ENCODE measurements at places on chromosomes 6 and 20.
A peak's percentile ranks its signal among the peaks of the same experiment; 100 is the strongest.

GRCh38 chr6:52535711-52536423 lies 41.0 kb downstream of the TRAM2 start:
- H3K27ac ChIP-seq = peak overlapping the region; percentile 48
- H3K36me3 ChIP-seq = peaks cover 31% of the 10 kb centered on the region
- ATAC-seq = no peak
- H3K27me3 ChIP-seq = no peaks in the 10 kb centered on the region

DNA sequence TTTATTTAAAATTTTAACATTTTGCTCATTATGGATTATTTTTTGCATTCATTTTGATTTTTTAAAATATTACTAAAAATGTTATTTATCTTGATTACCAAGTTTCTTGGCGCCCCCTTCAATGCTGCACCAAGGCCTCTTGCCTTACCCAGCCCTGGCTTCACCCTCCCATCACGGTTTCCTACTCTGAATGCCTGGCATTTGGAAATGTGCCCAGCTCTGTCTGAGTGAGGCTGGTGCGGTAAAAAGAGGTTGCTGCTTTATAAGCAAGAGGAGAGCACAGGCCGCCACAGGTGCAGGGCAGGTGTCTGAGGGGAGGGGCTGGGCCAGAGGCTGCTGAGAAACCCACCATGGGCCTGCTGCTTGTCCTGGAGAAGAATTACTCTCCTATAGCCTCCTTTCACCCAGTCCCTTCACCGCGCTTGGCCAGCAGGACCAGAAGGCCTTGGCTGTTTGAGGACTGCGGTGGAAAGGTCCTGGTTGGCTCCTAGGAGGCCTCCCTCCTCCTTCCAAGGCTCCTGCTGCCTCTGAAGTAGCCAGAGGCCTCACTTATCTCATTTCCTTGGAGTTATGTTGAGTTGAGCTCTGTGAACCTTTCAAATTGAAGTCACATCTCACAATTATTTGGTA lies 62.6 kb downstream of the BANF2 start:
- H3K27me3 ChIP-seq = peaks cover 21% of the 10 kb centered on the region
- H3K4me1 ChIP-seq = peaks cover 7% of the 10 kb centered on the region
- H3K36me3 ChIP-seq = peaks cover 12% of the 10 kb centered on the region
- H3K4me3 ChIP-seq = no peak overlapping the region
- no peak overlapping the region for H3K27ac ChIP-seq
- ATAC-seq = no peak

GRCh38 chr20:36538026-36538722 lies 3.1 kb upstream of the MYL9 start:
- no peak for ATAC-seq
- H3K36me3 ChIP-seq = no peaks in the 10 kb centered on the region
- H3K27ac ChIP-seq = no peak overlapping the region
- peaks cover 16% of the 10 kb centered on the region for H3K4me1 ChIP-seq
- H3K27me3 ChIP-seq = no peaks in the 10 kb centered on the region

DNA sequence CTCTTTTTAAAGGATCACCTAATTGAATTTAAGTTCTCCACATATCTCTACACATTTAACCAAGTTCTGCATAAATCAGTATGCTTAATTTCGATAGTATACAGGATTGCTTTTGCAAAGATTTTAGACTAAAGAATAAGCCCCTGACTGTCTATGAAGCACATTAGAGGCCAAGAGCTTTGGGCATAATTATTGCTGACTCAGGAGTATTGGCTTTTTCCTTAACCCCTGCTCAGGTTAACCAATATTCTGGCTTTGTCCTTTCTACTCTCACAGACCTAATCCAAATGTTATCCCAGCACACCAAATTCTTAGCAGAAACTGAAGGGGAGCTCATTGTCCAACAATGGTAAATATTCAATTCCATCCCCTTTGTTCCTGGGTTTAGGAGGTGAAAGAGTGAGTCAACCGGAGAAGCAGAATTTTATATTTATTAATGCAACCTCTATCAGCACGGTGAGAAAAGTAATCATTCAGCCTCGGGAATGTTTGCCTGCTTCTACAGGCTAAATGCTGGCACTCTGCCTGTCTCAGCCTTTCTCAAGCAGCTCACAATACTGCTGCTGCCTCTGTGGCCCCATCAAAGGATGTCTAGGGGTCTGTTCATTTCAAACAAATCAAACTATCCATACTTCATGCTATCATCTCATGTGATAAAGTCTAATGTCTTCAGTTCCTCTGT lies 125.0 kb downstream of the SIM1 start:
- no peak overlapping the region for H3K27ac ChIP-seq
- H3K36me3 ChIP-seq = no peaks in the 10 kb centered on the region
- no peaks in the 10 kb centered on the region for H3K4me1 ChIP-seq

DNA sequence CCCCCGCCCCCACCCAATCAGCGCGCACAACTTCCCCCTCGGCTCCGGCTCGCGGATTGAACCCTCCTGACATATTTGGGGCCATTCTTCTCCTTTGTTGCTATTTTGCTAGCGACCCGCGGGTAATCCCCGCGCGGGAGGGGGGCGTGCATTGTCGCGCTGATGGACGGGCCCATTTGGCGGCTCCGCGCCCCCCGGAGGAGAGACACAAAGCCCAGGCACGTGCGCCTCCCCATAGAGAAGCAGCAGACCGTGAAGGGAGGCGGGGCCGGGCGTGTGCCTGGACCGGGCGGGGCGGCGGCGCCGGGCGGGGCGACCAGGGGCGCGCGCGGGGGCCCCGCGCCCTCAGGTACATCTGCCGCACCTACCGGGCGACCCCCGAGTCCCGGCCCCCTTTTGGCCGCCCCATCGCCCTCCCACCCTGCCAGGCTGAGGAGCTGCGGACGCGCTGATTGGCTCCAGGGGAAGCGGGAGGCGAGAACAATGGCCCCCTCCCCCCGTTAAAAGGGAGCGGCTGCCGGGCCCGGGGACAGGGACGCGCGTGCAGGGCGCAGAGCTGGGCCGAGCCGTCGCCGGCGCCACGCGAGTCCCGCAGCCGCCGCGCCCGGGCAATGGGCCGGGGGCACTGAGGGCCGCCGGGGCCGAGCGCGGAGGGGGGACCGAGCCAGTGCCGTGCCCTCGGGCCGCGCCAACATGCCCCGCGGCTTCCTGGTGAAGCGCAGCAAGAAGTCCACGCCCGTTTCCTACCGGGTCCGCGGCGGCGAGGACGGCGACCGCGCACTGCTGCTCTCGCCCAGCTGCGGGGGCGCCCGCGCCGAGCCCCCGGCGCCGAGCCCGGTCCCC lies at the start of gene INSM1:
Gene INSM1 (plus strand): TSS at position 530 of the 843 bp plus-strand sequence. CDS start 164 bp downstream, at position 694.
- no peaks in the 10 kb centered on the region for H3K36me3 ChIP-seq
- H3K27ac ChIP-seq = peak within 1 kb of the TSS; percentile 58
- peaks cover 27% of the 10 kb centered on the region for H3K4me1 ChIP-seq
- H3K4me3 ChIP-seq = peak within 1 kb of the TSS; percentile 80

DNA sequence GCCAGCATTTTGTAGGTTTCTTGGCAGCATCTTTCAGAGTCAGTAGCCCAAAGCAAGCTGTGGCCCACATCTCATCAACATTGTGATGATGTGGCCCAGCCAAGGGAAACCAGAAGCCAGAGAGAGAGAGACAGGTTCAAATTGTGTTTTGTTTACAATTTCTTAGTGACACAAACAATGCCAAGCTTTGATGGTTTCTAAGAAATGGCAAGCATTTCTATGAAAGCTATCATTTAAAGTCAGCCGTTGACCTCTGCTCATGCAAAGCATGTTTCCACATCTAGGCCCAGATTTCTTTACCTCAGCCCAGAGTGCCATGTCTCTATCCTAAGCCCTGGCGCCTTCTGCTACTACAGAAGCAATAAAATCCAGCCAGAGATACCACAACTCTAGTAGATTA lies 32.9 kb downstream of the GCM1 start:
- no peak for ATAC-seq
- peaks cover 5% of the 10 kb centered on the region for H3K36me3 ChIP-seq
- no peak overlapping the region for H3K27ac ChIP-seq
- no peak overlapping the region for H3K4me3 ChIP-seq

DNA sequence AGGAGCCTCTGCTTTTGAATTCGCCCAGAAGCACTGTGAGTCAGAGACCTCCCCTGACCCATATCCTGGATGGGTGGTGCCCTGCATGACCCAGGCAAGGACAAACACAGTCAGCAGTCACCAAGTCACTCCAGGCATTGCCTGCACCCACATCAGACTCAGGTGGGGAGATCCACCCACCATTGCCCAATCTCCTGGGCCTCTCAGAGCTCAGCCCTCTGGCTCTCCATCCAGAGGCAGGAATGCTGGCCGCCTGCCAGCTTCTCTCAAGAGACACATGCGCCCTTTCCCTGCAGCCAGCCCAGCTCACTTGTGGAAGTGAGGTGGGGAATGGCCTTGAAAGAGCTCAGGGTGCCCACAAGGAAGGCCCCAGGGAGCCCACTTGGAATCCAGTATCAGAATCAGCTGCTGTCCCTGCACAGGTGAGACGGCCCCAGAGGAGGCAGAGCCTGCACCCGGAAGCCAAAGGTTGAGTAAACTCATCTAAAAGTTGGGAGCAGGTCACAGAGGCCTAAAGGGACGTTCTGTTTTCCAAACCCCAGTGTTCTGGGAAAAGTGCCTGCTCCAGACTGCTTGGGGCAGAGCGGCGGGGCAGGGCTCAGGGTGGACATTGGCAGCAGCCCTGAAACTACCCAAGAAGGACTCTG lies 129.8 kb downstream of the PREX1 start:
- H3K27me3 ChIP-seq = no peaks in the 10 kb centered on the region
- ATAC-seq = no peak
- H3K27ac ChIP-seq = peak overlapping the region; percentile 1

GRCh38 chr20:62370115-62370806 lies 3.1 kb upstream of the LAMA5 start:
- peaks cover 43% of the 10 kb centered on the region for H3K4me1 ChIP-seq
- peak; percentile 41 for ATAC-seq
- no peak overlapping the region for H3K27ac ChIP-seq
- H3K4me3 ChIP-seq = no peak overlapping the region
- H3K36me3 ChIP-seq = no peaks in the 10 kb centered on the region

DNA sequence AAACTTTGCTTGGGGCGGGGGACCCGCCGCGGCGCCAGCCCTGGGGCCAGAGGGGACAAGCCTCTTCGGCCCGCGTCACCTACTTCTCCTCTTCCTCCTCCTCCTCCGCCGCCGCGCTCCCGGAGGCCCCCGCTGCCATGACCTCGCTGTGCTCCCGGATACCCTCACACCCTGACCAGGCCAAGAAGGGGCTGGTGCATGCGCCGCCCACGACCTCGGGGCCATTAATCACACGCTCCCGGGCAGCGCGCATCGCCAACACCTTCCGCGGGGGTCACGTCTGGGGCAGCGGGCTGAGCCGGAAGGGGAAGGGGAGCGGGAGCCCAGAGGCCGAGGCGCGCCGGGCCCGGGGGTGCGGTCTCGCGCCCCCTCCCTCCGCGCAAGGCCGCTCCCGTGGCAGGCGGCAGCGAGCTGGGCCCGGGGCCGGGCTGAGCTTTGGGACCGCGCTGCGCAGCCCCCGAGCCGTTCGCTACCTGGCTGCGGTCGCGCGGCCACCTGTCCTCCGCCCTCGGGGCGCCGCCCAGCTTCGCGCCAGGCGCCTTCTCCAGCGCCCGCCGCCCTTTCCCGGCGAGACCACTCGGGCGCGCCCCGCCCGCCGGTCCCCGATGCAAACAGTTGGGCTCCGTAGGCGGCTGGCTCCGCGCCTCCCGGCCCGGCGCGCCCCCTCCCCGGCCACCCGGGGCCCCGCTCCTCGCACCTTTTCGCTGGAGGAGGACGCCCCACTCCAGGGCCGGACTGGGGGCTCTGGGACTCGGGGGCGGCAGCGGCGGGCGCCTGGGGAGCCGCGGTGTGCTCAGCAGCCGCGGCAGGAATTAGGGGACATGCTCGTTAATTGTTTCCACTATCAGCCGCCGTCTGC lies 575 bp upstream of the CNR1 start:
- H3K4me3 ChIP-seq = peak overlapping the region; percentile 98
- peaks cover 35% of the 10 kb centered on the region for H3K4me1 ChIP-seq
- H3K36me3 ChIP-seq = no peaks in the 10 kb centered on the region
- ATAC-seq = peak; percentile 76
- peak overlapping the region; percentile 98 for H3K27ac ChIP-seq

DNA sequence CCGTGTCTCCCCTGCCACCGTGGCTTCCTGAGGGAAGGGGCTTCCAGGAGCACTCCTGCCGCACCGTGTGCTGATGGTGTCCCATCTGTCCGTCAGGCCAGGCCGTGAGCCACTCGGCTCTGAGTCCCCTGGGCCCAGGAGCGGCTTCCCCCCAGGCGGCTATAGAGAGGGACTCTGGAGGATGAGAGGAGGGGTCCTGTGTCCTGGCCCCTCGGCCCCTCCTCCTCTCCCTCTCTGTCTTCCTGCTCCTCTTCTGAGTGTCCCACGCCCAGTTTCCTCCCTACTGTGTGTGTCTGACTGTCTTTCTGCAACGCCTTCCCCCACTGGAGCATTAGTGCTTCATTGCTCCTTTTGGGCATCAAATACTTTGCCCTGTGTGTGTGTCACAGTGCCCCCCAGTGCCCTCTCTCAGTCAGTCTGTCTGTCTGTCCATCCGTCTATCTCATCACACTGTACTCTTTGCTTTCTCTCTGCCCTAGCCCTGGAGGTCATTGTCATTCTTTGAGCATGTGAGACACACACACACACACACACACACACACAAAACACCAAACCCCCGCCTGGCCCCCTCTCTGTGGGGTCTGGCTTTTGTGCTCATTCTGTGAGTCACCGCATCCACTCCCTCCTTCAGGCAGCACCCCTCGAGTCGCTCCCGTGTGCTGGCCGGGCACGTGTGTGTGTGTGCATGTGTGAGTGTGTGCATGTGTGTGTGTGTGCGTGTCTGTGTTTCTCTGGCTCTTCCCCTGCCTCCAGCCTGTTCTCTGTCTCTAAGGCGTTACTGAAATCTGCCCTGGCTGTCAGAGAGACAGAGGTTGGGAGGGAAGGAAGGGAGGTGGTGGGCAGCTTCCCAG lies 71.9 kb downstream of the SRC start:
- ATAC-seq = no peak
- no peaks in the 10 kb centered on the region for H3K36me3 ChIP-seq
- H3K27ac ChIP-seq = no peak overlapping the region
- H3K27me3 ChIP-seq = peaks cover 21% of the 10 kb centered on the region
- H3K4me3 ChIP-seq = no peak overlapping the region

GRCh38 chr20:21435576-21435975 lies 38.2 kb upstream of the NKX2-4 start:
- no peak overlapping the region for H3K27ac ChIP-seq
- H3K36me3 ChIP-seq = no peaks in the 10 kb centered on the region
- H3K27me3 ChIP-seq = peaks cover 10% of the 10 kb centered on the region
- H3K4me1 ChIP-seq = no peaks in the 10 kb centered on the region
- no peak for ATAC-seq

GRCh38 chr6:125306756-125307149 lies 5.0 kb upstream of the HDDC2 start:
- no peaks in the 10 kb centered on the region for H3K36me3 ChIP-seq
- peaks cover 14% of the 10 kb centered on the region for H3K4me1 ChIP-seq
- no peak overlapping the region for H3K4me3 ChIP-seq
- H3K27me3 ChIP-seq = peaks cover 28% of the 10 kb centered on the region
- H3K27ac ChIP-seq = no peak overlapping the region
- no peak for ATAC-seq

DNA sequence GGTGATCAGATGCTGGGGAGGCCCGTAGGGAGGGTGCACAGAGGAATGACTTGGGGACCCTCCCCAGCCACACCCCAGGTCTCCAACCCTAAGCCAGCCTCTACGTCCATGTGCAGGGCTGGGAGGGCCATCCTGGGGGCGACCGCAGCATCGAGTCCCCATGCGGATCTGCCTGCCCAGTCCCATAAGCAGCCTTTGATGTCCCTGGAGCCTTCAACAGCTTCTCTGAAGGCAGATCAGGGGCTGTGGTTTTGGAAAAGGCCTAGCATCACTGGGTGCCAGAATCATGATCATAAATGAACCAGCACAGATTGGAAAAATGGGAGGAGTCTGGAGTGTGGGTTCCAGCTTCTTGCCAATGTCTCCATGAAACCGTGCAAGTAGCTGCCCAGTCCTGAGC lies 22.9 kb downstream of the TOX2 start:
- H3K36me3 ChIP-seq = no peaks in the 10 kb centered on the region
- peaks cover 12% of the 10 kb centered on the region for H3K27me3 ChIP-seq
- H3K27ac ChIP-seq = no peak overlapping the region
- H3K4me3 ChIP-seq = no peak overlapping the region
